Right atrium auricular region (tissue), 2 donors: ENCODE measurements at places on chromosomes 13 and 19. TPM values are rescaled to one million over a fixed set of nuclear protein-coding genes. Genes with fewer than 3 reads are reported as not detected.

TPP2 gene
- total RNA-seq = 59.9 TPM

DLL3 gene
- total RNA-seq = not detected

SCGB2B2 gene
- total RNA-seq = not detected

TTC9B gene
- not detected for total RNA-seq

GSX1 gene
- total RNA-seq = not detected

ACER1 gene
- total RNA-seq = not detected

TYK2 gene
- 31.7 TPM for total RNA-seq

PRTN3 gene
- not detected for total RNA-seq

IGFL1 gene
- total RNA-seq = not detected

PTH2 gene
- total RNA-seq = not detected

ZNF492 gene
- 0.19 TPM for total RNA-seq

- no peaks in the 10 kb centered on the region for H3K4me1 ChIP-seq
- no peak for DNase-seq
- no peak overlapping the region for H3K27ac ChIP-seq
- H3K36me3 ChIP-seq = no peaks in the 10 kb centered on the region
- H3K27me3 ChIP-seq = no peaks in the 10 kb centered on the region
Observed at GRCh38 chr13:59210543-59210942, 953.2 kb downstream of the DIAPH3 start.

GRCh38 chr13:75231235-75231634 lies 250.7 kb downstream of the TBC1D4 start:
- no peaks in the 10 kb centered on the region for H3K4me1 ChIP-seq
- H3K4me3 ChIP-seq = no peak overlapping the region
- no peaks in the 10 kb centered on the region for H3K36me3 ChIP-seq
- H3K27ac ChIP-seq = no peak overlapping the region
- DNase-seq = no peak

DNA sequence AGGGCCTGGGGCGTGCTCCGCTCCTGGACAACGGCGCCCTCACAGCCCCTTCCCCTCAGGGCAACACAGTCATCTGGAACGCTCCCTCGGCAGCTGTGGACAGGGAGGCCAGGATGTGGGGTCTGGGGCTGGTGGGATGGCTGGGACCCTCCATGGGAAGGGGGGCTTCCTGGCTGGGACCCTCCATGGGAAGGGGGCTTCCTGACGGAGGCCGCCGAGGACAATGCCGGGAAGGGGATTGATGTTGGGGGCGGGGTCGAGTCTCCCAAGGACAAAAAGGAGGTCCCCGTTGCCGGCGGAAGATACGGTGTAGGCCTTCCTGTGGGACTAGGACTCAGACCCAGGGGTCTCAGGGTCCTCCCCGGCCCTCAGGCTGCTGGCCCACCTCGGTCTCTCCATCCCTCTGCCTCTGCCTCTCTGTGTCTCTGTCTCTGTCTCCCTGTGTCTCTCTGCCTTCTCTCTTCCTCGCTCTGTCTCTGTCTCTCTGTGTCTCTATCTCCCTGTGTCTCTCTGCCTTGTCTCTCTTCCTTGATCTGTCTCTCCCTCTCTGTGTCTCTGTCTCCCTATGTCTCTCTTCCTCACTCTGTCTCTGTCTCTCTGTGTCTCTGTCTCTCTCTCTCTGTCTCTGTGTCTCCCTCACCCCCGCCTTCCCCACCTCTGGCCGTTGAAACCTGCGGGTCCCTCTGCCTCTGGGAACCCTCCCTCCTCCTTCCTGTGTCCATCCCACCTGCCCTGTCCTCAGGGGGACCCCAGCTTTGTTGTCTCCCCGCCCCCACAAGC lies 2.7 kb upstream of the MADCAM1 start:
- H3K36me3 ChIP-seq = no peaks in the 10 kb centered on the region
- H3K27ac ChIP-seq = no peak overlapping the region
- H3K4me1 ChIP-seq = no peaks in the 10 kb centered on the region
- peaks cover 8% of the 10 kb centered on the region for H3K27me3 ChIP-seq

GRCh38 chr13:24495151-24495729 lies 17.3 kb downstream of the PARP4 start:
- H3K4me3 ChIP-seq = no peak overlapping the region
- DNase-seq = no peak
- no peaks in the 10 kb centered on the region for H3K4me1 ChIP-seq
- no peak overlapping the region for H3K27ac ChIP-seq
- H3K36me3 ChIP-seq = peaks cover 63% of the 10 kb centered on the region

- no peaks in the 10 kb centered on the region for H3K27me3 ChIP-seq
- H3K36me3 ChIP-seq = no peaks in the 10 kb centered on the region
- no peaks in the 10 kb centered on the region for H3K4me1 ChIP-seq
- no peak for DNase-seq
- H3K27ac ChIP-seq = no peak overlapping the region
Observed at GRCh38 chr13:52835071-52835839, 13.2 kb downstream of the PCDH8 start.

- H3K4me3 ChIP-seq = no peak overlapping the region
- H3K4me1 ChIP-seq = no peaks in the 10 kb centered on the region
- no peak for DNase-seq
- H3K27ac ChIP-seq = no peak overlapping the region
- H3K27me3 ChIP-seq = no peaks in the 10 kb centered on the region
- H3K36me3 ChIP-seq = no peaks in the 10 kb centered on the region
Observed at GRCh38 chr19:35693422-35693821, 10.9 kb upstream of the ZBTB32 start.

DNA sequence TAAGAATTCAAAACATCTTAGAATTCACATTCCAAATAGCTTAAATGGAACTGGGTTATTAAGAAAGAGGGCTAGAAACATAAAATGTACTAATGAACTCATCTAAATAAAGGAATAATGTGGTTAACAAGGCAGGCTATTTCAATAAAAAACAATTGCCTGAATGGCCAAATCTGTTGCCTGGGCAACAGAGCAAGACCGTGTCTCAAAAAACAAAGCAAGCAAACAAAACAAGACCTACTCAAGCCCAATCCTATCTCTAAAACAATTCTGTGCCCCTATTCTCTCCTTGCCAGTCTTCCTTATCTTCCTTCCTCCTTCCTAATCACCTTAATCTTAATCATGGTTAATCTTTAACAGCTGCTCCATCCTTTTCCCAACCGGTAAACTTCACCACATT lies 12.1 kb downstream of the IGFL1 start:
- H3K4me3 ChIP-seq = no peak overlapping the region
- DNase-seq = no peak
- no peaks in the 10 kb centered on the region for H3K36me3 ChIP-seq
- no peak overlapping the region for H3K27ac ChIP-seq
- no peaks in the 10 kb centered on the region for H3K27me3 ChIP-seq

DNA sequence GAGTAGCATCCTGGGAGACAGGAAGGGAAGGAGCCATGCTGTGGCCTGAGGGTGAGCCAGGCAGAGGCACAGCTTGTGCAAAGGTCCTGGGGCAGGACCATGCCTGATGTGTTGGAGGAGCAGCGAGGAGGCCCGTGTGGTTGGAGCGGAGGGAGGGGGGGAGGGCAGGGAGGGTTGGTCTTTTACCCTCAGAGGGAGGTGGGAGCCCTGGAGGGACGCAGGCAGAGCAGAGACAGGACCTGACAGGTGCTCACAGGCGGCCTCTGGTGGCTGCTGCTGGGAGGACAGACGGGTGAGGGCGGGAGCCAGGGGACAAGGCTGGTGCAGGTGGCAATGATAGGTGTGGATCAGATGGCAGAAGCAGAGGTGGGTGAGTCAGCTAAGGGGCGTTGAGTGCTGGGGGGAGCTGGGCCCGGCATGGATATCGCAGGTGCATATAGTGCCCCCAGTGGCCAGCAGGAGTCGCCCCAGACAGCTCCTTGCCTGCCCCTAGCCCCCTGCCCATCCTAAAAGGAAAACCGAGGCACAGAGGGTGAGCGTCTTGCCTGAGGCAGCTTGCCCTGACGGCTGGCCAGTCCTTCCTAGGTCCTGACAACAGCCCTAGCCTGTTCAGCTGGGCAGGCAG lies 9.8 kb upstream of the GNA15 start:
- H3K36me3 ChIP-seq = peaks cover 18% of the 10 kb centered on the region
- DNase-seq = no peak
- H3K27ac ChIP-seq = no peak overlapping the region
- H3K4me3 ChIP-seq = no peak overlapping the region
- H3K27me3 ChIP-seq = no peaks in the 10 kb centered on the region

DNA sequence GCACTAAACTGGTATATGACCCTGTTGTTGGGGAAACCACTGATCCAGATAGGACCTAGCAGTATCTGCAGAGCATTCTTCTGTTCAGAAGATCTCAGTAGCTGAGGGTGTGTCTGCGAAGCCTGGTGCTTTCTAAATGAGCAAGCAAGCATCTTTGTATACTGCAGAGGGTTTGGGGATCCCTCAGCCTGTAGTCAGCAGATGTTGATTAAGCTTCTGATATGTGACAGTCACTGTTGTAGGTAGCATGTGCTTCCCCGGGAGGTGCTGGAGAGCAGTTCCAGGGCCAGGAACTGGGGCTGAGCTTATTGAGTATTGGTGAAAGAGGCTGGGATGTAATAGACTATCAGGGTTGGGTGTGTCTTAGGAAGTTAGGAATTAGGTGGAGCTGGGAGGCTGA lies 1.5 kb downstream of the SCAF1 start:
- no peak overlapping the region for H3K4me3 ChIP-seq
- H3K27ac ChIP-seq = no peak overlapping the region
- H3K27me3 ChIP-seq = no peaks in the 10 kb centered on the region
- H3K4me1 ChIP-seq = no peaks in the 10 kb centered on the region

DNA sequence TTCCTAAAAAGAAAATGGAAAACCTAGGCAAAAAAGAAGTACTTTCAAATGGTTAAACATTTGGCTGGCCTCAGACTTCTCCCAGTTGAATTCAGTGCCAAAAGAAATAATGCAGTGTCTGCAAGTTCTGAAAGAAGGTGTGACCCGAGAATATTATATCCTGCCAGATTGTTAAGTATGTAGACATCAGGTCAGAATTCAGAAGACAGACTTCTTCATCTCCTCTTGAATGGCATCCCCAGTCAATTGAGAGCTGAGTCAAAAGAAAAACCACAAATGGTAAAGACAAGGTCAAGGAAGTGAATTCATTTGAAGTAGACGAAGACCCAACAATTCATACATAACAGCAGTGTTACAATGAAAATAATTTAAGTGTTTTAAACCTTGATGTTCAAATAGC lies 194.5 kb downstream of the NBEA start:
- H3K4me3 ChIP-seq = no peak overlapping the region
- DNase-seq = no peak
- H3K27ac ChIP-seq = no peak overlapping the region
- H3K4me1 ChIP-seq = no peaks in the 10 kb centered on the region
- H3K27me3 ChIP-seq = no peaks in the 10 kb centered on the region

GRCh38 chr13:93462151-93462550 lies 235.5 kb downstream of the GPC6 start:
- no peak overlapping the region for H3K4me3 ChIP-seq
- H3K27me3 ChIP-seq = no peaks in the 10 kb centered on the region
- H3K4me1 ChIP-seq = no peaks in the 10 kb centered on the region
- no peak for DNase-seq
- H3K27ac ChIP-seq = no peak overlapping the region

- no peaks in the 10 kb centered on the region for H3K27me3 ChIP-seq
- H3K4me3 ChIP-seq = no peak overlapping the region
- no peak overlapping the region for H3K27ac ChIP-seq
- H3K4me1 ChIP-seq = no peaks in the 10 kb centered on the region
- no peaks in the 10 kb centered on the region for H3K36me3 ChIP-seq
Observed at GRCh38 chr13:107883561-107884175, 331.7 kb downstream of the LIG4 start.

DNA sequence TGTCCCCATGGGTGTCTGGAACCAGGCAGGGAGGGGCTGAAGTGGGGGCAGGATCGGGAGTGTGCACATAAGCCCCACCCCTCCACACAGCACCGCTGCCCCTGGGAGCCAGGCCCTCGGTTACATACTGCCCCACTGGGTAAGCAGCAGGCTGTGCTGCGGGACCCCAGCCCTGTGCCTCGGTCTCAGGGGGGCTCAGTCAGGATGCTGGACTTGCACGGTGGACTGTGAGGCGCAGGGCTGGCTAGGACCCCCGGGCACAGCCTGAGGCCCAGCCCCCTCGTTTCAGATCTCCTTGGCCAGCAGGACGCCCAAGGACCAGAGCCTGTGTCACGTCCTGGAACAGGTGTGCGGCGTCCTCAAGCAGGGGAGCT lies 16.3 kb downstream of the MPND start:
- no peak overlapping the region for H3K4me3 ChIP-seq
- no peaks in the 10 kb centered on the region for H3K4me1 ChIP-seq
- no peak overlapping the region for H3K27ac ChIP-seq
- DNase-seq = no peak
- peaks cover 58% of the 10 kb centered on the region for H3K36me3 ChIP-seq

DNA sequence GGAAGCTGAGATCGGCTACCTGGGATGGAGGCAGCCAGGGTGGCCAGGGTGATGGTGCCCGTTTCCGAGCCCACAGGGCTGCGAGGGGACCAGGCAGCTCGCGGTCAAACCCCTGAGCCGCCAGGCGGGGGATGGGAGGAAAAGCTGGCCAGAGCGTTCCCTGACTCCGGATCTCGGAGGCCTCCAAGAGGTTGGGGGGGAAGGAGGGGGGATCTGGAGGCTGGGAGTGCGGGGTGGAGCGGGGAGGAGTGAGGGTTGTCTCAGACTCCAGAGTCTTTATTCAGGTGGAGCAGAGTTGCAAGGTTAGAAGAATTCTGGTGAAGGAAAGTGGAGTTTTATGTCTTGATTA lies 1.1 kb downstream of the CACNG7 start:
- no peak overlapping the region for H3K27ac ChIP-seq
- peaks cover 45% of the 10 kb centered on the region for H3K27me3 ChIP-seq
- H3K36me3 ChIP-seq = no peaks in the 10 kb centered on the region
- H3K4me1 ChIP-seq = peaks cover 31% of the 10 kb centered on the region
- H3K4me3 ChIP-seq = no peak overlapping the region
- DNase-seq = no peak

GRCh38 chr13:67001363-67001762 lies 228.8 kb downstream of the PCDH9 start:
- no peak overlapping the region for H3K4me3 ChIP-seq
- H3K4me1 ChIP-seq = no peaks in the 10 kb centered on the region
- no peak for DNase-seq
- H3K27ac ChIP-seq = no peak overlapping the region
- H3K36me3 ChIP-seq = no peaks in the 10 kb centered on the region

GRCh38 chr19:1754636-1755466 lies 1.5 kb downstream of the ONECUT3 start:
- no peak overlapping the region for H3K27ac ChIP-seq
- no peak for DNase-seq
- peaks cover 53% of the 10 kb centered on the region for H3K27me3 ChIP-seq
- no peaks in the 10 kb centered on the region for H3K4me1 ChIP-seq

- H3K4me3 ChIP-seq = no peak overlapping the region
- H3K4me1 ChIP-seq = no peaks in the 10 kb centered on the region
Observed at GRCh38 chr13:28043224-28043623, 54.7 kb upstream of the URAD start.

DNA sequence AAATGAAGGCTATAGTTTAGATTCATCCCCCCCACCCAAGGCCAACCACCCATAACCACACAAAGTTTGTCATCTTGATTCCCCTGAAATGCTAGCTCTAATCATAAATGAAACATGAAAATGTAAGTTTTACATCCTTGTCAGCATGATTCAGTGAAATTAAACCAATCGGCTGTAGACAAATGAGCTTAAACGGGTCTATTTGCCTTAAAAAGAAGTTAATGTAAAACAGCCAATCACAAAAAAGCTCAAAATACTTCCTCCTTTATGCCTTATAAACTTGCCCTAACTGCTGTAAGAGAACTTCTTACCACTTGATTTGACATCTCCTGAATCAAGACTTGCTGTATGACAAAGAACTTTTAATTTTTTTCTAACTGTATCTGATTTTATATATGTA lies 34.5 kb upstream of the MRI1 start:
- H3K4me3 ChIP-seq = no peak overlapping the region
- H3K27ac ChIP-seq = no peak overlapping the region
- H3K4me1 ChIP-seq = peaks cover 21% of the 10 kb centered on the region
- no peaks in the 10 kb centered on the region for H3K36me3 ChIP-seq

- H3K36me3 ChIP-seq = no peaks in the 10 kb centered on the region
- H3K4me1 ChIP-seq = no peaks in the 10 kb centered on the region
- H3K27me3 ChIP-seq = no peaks in the 10 kb centered on the region
- peak overlapping the region; percentile 76 for H3K4me3 ChIP-seq
Observed at GRCh38 chr19:47109541-47110375, 3.8 kb downstream of the ZC3H4 start.
